ENCODE measurements at places on chromosomes 7 and 10.

DNA sequence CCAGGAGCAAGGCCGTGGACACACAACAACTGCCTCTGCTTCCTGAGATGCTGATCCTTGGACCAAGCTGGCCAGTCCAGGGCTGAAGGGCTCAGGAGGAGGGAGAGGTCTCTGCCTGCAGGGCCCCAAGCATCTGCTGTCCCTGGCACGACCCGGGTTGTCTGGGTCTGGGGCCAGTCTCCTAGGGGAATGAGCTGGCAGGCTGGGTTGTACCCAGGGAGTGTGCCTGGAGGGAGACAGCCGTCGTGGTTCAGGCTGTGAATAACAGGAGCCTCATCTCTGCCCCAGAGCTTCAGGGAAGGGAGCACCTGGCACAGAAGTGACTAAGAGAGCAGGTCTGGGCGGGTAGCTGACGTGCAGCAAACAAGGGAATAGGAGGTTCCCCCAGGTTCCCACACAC is 17.9 kb upstream of the SERPINE1 start:
- no peak for DNase-seq

- no peak for DNase-seq
These were observed 33.7 kb downstream of the ADD3 start for GRCh38 chr10:110041479-110041829.

- DNase-seq: no peak
These were observed 56.1 kb upstream of the PDLIM1 start for GRCh38 chr10:95346715-95347401.

- DNase-seq: no peak
These were observed 81.9 kb downstream of the BMPER start for GRCh38 chr7:33986951-33987947.

DNA sequence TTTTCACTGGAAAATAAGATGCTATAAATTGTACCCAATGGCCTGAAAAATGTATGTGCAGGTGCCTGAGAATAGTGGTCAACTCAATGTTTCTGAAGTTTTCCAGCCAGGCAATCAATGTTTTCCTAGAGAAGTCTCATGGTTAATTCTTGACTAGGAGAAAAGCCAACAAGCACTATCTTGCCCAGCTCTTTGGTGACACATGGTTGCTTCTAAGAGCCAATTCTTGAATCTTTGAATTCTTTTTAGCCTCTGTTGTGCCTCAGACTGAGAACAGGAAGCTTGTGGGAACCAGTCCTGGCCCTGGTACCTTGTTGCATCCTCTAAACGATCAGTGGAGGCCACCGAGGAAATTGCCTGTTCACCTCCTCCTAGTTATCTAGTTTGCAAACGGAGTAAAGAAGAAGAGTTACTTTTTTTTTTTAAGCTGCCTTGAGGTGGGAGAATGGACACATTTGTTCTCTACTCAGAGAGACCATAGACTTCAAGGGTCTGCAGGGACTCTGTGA is 144.0 kb upstream of the MKLN1 start:
- DNase-seq: no peak

GRCh38 chr7:47580811-47581331 is 1.0 kb downstream of the TNS3 start:
- DNase-seq: no peak

- DNase-seq: no peak
These were observed 24.3 kb upstream of the EMX2 start for GRCh38 chr10:117518246-117518645.

DNA sequence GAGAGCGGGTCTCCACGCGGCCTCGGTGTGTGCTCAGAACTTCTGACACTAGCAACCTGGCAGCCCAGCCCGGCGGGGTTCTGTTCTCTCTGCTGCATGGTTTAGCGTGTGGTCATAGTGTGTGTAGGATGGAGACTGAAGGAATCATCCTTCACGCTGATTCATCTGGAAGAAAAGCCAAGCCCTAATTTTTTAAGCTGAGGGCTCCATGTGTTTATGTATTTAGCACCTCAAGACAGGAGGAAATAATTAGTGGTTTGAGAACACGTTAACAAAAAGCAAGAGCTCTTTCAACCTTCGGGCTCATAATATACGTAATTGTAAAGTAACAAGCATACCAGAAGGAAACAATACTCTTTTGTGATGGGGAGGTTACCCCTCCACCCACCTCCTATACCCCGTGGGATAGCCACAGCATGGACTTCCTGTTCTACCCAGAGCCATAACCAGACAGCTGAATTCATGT is 504.6 kb upstream of the MKI67 start:
- no peak for DNase-seq

- DNase-seq: no peak
These were observed 71.3 kb downstream of the CUL1 start for GRCh38 chr7:148770004-148770403.

- no peak for DNase-seq
These were observed 277.5 kb downstream of the PLXNA4 start for GRCh38 chr7:132298790-132299189.

DNA sequence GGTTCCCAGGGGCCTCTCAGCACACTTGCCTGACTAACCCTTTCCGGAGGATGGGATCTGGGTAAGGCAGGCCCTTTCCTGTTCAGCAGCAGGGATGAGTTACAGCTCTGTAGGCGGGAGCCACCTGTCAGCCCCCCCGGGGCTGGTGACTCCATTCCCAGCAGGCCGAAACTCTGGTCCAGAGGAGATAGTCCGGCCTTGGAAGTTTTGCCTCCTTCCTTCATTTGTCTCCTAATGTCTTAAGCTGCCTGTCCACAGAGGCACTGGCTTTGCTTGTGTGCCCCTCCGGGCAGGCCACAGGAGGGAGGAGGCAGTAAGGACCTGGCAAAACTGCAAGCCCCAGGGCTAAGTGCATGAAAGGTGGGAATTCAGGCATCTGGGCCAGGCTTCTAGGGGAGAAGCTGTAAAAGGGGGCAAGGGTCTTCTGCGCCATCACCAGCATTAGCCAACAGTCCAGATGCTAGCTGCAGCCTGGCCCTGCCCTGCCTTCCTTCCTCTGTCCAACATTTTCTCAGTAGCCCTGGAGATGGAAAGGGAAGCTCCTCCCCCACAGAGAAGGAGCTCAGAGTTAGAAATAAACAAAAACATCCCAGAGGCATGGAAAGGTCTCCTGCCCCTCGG is 1.2 kb downstream of the ADIRF start:
- DNase-seq: no peak

- DNase-seq: no peak
These were observed 3.5 kb downstream of the GCK start for GRCh38 chr7:44185729-44186128.

- no peak for DNase-seq
These were observed 27.9 kb downstream of the TFPI2 start for GRCh38 chr7:93862651-93863050.

- no peak for DNase-seq
These were observed 147.3 kb upstream of the PDE1C start for GRCh38 chr7:32217341-32218153.

DNA sequence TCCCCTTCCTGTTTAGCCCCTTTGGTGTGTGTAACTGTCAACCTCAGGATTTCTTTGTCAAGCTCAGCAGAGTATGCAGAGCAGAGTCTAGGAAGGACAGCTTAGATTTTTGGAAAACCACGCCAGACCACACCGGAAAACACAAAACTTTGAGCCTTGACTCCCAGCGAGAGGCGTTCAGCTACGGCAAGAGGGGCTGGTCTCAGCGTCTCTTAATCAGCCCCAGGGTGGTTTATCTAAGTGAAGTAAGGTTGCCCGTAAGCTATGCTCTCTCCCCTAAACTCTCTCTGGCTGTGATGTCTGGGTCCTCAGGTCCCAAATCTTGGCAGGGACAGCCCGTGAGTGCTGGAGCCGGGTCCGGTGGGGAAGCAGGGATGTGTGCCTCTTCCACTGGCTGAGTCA is 230.9 kb downstream of the KLF6 start:
- DNase-seq: no peak

- no peak for DNase-seq
These were observed 149.1 kb upstream of the ADO start for GRCh38 chr10:62655337-62655994.

DNA sequence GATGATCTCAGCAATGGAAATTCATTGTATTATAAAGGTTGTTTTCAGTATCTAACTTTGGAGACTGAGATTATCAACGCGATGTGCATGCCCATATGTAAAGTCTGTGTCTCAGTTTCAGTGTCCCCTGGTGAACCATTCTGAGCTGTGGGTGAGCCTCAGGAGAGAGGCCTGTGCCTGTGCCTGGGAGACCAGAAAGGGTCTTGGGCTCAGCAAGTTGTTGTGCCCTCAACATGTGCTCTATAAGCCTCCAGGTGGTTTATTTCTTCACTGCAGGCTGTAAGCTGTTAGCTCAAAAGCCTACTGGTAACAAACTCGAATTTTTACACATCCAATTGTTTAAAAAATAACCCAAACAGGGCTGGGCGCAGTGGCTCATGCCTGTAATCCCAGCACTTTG is 151.9 kb downstream of the PKD1L1 start:
- no peak for DNase-seq

DNA sequence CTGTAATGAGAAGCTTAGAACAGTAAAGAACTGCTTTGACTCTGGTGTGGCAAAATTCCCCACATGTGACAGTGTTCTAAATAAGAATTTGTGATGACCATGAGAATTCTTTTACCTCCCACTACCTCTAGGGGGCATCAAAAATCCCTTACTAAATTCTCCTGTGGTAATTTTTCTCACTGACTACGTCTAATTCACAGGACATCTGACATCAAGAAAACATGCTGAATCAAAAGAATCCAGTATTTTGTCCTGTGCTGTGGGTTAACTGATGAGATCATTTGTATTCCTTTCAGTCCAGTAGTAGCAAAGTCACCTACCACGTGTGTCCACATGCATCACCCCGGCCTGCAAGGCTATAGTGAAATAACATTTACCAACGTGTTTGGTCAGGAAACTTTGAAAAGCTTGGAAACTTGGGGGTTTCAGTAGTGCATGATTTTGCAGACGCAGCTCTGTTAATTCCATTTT is 103.8 kb downstream of the ATE1 start:
- DNase-seq: no peak

GRCh38 chr7:69654849-69655707 is 56.8 kb downstream of the AUTS2 start:
- DNase-seq: no peak

- no peak for DNase-seq
These were observed 11.4 kb downstream of the ATG9B start for GRCh38 chr7:151012911-151013347.

DNA sequence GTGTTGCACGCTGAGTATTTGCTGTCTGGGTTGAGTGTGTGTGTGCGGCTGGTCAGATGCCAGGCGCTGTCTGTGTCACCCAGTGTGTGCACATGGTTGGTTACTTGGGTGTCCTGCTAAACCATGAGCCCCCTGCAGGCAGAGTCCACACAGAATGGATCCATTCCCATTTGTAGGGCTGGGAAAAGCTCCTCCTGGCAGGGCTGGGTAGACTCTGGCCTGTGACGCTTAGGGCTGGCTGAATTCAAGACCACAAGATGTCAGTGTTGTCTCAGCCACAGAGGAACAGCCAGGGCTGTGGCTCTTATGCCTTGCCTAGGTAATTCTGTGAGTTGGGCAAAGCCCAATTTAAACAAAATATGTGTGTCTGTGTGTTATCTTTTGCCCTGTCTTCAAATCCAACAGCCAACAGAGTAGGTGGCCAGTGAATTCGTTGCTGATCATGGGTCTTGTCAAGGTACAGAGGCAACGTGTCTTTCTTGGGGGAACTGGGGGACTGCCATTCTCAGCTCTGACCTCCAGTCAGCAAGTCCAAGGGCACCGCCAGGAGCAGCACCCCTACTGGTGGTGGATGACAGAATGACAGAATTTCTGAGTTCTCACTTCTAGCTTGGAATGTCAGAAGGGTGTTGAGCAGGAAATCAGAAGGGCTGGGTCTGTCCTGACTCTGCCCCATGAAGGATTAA is 285.1 kb downstream of the CCSER2 start:
- no peak for DNase-seq

GRCh38 chr7:21851559-21851967 is 94.1 kb downstream of the CDCA7L start:
- no peak for DNase-seq

DNA sequence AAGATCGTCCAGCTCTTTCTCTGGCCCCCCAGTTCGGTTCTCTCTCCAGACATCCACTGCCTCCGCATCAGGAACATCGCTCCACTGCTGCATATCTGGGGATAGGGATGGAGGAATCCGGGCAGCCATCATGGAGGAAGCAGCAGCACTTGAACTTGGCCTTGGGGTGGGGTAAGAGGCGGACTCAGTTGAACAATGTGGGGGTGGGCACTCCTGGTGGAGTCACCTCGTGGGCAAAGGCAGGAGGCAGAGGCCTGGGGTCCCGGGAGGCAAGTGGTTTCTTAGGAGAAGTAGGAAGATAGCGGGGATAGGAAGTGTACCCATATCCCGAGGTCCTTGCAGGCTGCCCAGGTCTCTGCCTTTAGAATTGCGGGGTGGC is 98.3 kb downstream of the CHST15 start:
- DNase-seq: no peak

- no peak for DNase-seq
These were observed 193.1 kb upstream of the KLF14 start for GRCh38 chr7:130927062-130927461.

- DNase-seq: no peak
These were observed 4.7 kb downstream of the DNAH11 start for GRCh38 chr7:21547501-21547900.

- no peak for DNase-seq
These were observed 77.4 kb upstream of the RET start for GRCh38 chr10:42999385-43000020.

DNA sequence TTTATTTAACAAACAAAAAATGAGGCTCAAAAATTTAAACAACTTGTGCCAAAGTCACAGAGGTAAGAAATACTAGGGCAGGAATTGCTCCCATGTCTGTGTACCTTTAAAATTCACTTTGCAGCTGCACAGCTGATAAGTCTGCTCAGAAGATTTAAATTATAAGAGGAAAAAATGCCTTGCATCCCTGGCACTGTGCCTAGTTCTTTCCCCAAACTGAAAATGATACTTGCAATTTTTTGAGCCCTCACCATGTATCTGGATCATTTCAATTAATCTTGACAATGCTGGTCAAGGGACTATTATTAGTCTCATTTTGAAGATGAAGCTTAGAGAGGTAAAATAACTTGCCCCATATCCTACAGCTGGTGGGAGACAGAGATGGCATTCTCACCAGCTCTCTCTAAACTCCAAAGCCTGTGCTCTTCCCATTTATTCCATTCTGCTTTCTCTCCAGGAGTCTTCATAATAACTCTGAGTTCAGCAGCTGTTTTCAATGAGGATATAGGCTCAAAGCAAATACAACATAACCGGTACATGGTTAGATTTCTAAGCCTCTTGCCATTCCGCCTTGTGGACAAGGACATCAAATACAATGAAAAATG is 350.5 kb upstream of the LRRTM3 start:
- no peak for DNase-seq

Data from activated CD4-positive, alpha-beta T cell treated with anti-CD3 and anti-CD28 coated beads, Interleukin-2, amount 50 U/mL, for 24 hours (primary cell).